ENCODE measurements at places on chromosomes 2 and 18.

GRCh38 chr2:40827392-40827791 is 375.5 kb upstream of the SLC8A1 start:
- H3K4me1 ChIP-seq = no peaks in the 10 kb centered on the region
- H3K36me3 ChIP-seq = no peaks in the 10 kb centered on the region
- H3K4me3 ChIP-seq = no peak overlapping the region
- no peak overlapping the region for H3K27ac ChIP-seq
- DNase-seq = no peak

GRCh38 chr2:226467221-226467620 is 332.4 kb downstream of the IRS1 start:
- DNase-seq = no peak
- no peaks in the 10 kb centered on the region for H3K4me1 ChIP-seq
- no peak overlapping the region for H3K27ac ChIP-seq
- H3K36me3 ChIP-seq = no peaks in the 10 kb centered on the region
- H3K4me3 ChIP-seq = no peak overlapping the region
- H3K27me3 ChIP-seq = no peaks in the 10 kb centered on the region

DNA sequence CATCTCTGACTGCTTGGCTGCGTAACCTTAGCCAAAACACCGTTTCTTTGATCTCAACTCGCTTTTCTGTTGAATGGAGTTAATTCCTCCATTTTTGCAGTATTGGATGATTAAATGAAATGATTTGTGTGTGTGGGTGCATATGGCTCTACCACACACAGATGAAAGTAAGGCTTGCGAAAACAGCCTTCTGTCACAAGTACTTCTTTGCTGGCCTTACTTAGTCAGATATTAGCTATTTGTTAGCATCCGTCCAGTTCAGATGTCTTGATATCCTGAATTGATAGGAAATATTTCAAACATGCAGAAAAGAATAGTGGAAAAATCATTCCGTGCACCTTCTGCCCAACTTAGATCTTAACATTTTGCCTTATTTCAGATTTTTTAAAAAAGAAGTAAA is 21.8 kb downstream of the NCOA1 start:
- H3K27ac ChIP-seq = no peak overlapping the region
- peak overlapping the region; percentile 38 for H3K4me3 ChIP-seq
- no peak for DNase-seq
- no peaks in the 10 kb centered on the region for H3K36me3 ChIP-seq
- no peaks in the 10 kb centered on the region for H3K27me3 ChIP-seq

DNA sequence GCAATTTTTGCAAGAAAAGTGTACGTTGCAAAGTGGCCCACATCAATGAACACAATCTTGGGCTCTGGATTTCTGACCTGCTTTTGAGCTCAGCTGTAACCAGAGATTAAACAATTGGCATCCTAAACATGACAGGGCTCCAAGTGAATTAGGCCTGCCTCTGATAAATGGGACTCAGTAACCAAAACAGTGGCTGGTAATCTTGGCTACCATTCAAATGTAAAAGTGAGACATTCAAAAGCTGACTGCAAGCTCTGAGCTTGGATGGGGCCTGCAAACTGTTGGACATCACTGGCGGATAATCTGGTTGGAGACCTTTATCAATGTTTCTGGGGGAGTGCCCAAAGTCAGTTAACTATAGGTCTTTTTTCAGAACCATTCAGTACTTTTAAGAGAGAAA is 160.7 kb downstream of the RAB3GAP1 start:
- no peaks in the 10 kb centered on the region for H3K27me3 ChIP-seq
- no peak for DNase-seq
- H3K4me1 ChIP-seq = no peaks in the 10 kb centered on the region
- H3K36me3 ChIP-seq = peaks cover 3% of the 10 kb centered on the region
- H3K4me3 ChIP-seq = no peak overlapping the region

DNA sequence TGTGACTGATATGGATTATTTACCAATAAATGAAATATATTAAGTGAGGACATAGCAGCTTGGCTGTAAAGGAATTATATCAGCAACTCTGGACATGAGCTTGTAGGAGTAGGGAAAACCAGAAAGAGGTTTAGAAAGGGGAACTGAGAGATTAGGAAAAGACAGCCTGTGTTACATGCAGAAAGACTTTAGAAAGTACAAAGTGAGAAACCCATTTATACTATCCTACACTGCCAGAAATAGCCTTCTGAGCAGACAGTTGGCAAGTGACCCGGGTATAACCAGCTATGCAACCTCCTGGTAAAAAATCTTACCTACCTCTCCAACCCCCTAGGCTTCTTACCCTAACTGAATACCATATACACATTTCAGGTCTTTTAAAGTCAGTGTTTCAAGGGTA is 134.1 kb downstream of the ANKRD44 start:
- no peak overlapping the region for H3K4me3 ChIP-seq
- no peaks in the 10 kb centered on the region for H3K27me3 ChIP-seq
- H3K27ac ChIP-seq = no peak overlapping the region
- H3K4me1 ChIP-seq = peaks cover 11% of the 10 kb centered on the region

DNA sequence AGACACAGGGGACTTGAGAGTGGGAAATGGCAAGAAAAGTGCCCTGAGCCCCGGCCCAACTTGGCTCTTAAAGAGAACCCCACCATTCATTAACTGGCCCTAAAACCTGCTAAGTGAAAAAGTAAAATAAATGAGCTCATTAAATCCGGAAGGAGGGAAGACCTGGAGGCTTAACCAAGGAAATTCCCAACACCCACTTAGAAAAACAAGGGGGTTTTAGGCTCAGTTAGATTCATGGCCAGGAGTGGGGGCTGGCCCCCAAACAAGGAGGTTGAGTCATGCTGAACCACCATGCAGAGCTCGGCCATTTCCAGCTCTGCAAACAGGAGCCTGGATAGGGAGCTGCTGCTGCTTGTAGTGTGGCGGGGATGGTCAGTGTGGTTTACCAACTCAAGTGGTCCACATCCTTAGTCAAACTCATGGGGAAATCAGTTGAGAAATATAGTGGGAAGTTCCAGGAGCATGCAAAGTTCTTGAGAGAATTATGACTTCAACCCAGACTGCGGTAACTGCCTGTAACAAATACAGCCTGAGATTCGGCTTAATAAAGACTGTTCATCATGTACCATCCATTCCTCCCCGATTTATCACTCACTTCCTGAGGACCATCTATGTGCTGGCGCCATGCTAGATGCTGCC is 39.7 kb upstream of the MRPL19 start:
- H3K36me3 ChIP-seq = no peaks in the 10 kb centered on the region
- peaks cover 25% of the 10 kb centered on the region for H3K4me1 ChIP-seq
- DNase-seq = peak; percentile 98
- no peak overlapping the region for H3K4me3 ChIP-seq
- peak overlapping the region; percentile 99 for H3K27ac ChIP-seq
- peaks cover 11% of the 10 kb centered on the region for H3K27me3 ChIP-seq

Data from mesenchymal stem cell (in vitro differentiated cells and primary cell).